ENCODE measurements at places on chromosomes 12 and 14.

DNA sequence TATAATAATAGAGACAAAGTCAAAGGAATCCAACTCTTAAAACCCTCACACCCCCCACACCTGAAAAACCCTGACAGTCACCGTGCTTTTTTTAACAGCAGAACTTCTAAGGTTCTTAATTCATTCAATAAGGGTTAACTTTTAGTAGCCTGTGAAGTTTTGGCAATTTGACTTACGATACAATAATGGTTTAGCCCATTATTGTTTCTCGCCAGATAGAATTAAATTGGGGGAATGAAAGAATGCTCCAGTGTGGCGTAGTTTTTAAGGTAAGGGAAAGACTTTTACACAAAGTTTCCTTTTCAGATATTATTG, 604 bp upstream of the MAGOHB start:
- DNase-seq, result no peak

- no peak for DNase-seq
Measured at GRCh38 chr14:95660651-95661515, 25.3 kb upstream of the TCL1B start.

DNA sequence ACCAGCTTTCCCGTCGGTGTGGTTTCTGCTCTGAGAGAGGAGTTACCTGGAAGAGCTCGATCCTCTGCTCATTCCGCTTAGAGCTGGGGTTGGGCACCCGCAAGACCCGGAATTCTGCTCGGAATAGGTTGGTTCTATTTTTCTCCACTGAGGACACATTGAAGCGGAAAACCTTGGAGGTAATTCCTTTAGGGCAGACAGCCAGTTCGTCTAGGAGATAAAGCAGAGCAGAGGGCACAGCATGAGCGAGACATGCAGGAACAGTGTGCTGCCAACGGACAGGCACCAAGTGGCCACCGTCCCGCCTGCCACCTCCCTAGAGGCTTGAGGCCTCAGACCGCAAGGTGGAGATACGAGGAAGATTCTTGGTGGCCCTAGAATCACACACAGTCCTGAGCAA, 10.3 kb downstream of the TGFB3 start:
- DNase-seq, result no peak

DNA sequence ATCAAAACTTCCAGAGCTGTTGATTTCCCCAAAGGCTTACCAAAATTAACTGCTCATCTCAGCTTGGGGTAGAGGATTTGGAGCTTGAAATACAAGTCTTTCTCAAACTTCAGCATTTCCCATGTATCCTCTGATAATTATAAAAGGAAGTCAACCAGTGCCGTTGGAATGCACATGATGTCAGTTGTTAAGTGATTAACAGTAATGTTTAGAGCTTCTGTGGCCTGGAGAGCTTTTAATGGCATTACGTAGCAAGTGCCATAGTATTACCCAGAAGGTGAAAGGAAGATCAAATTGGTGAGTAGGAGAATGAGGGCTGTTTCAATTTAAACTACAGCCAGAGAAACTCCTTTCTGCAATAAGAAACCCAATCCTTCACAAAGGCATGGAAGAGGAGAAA, 62.5 kb upstream of the PTPRR start:
- no peak for DNase-seq

- no peak for DNase-seq
Measured at GRCh38 chr14:47626151-47627035, 49.0 kb downstream of the MDGA2 start.

GRCh38 chr14:100892496-100893227, 10.9 kb downstream of the RTL1 start:
- no peak for DNase-seq

DNA sequence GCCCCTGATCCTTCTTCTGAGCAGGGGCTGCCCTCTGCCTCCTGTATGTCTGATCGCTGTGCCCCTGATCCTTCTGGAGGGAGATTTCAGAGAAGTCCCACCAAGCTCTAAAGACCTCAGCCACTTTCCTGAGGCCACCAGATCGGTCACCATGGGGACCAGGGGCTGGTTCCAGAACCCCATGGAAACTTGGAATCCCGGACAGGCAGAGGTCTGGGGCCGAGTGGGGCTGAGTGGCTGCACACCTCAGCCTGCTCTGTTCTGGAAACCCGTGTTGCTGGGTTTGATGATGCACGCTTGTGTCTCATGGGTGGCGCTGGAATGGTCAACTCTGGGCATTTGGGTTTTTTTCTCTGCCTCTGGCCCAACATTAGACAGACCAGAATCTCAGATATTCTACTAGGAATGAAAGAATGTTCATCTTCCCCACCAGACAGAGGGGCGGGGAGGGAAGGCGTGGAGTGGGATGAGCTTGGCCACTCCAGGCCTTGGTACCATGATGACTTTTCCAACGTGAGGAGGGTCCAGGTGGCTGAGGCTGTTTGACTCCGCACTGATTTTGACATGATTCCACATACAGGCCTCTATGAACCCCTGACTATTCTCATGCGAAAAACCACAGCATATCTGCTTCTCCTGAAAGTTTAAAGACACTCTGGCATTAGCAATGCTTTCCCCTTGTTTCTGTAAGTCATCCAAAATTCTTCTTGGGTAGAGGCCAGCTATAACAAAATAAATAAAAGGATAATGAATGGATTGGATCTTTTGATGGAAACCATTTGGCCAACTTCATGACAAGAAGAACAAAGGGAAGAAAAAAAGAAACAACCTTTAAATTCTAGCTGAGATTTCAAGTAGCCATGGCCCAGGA, 114.5 kb downstream of the ADGRD1 start:
- DNase-seq, result no peak

DNA sequence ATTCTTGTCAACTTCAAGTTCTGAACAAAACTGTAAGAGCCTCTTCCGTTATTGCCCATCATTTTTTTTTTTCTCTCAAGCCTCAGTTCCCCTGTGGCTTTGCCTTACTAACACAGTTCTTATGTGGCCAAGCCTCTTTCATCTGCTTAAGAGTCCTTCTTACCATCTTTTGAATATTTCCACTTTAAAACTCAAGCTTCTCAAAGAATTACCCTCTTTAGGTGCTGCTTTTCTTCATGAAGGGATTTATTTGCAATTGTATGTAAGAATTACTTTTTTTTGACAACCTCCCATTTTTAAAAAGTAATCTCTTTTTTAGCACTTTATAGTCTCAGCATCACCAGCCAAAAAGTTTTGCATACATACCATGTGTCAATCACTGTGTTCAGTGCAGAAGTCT, 240.2 kb upstream of the RMST start:
- no peak for DNase-seq

DNA sequence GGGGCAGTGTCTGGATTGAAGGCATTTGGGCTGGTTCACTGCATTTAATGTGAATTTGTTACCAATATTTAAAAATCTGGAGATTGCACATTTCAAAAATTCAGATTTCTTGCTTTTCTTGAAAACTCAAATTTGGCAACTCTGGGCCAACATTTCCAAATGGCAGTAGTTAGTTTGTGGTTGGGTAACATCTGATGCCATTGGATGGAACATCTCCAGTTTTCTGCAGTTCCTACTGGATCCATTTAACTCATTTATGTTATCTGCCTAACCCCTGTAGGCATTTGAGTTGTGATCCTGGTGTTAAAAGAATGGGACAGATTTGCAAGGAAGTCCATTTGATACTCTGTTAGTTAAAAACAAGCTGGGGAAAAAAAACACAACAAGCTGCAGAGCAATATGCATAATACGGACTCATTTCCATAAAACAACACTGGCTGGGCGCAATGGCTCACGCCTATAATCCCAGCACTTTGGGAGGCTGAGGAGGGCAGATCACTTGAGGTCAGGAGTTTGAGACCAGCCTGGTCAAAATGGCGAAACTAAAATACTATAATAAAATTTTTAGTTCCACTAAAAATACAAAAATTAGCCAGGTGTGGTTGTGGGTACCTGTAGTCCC, 7.9 kb downstream of the EIF2B2 start:
- DNase-seq, result no peak

DNA sequence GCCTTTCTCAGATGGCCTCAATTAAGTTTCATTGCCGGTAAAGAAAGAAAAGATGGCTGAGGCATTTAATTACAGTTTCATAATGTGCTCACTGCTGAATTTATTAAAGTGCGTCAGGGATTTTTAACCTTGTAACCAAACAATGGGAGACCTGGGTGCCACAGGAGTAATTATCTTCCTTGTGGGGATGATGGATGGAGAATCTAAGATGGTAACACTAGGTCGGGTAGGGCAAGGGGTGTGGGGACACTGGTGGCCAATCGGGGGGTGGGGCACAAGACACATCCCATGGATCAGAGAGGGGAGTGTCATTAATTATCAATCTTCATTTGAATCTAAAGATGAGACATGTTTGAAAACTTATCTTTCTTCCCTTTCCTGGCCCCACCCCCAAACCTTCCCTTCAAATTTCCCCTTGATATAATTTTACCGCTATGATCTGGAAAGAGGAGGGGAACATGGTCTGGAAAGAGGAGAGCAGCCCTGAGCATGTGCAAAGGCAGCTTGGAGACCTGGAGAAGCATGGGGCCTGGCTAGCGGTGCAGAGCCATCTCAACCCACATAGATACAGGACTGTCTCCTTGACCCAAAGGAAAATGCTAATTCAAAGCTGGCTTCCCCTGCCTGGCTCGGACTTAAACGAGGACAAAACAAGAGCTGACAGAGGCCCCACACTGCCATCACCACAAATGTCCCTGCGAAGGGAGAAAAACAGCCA, 231.3 kb upstream of the NOS1 start:
- DNase-seq, result no peak

- DNase-seq, result no peak
Measured at GRCh38 chr12:110091136-110091711, 32.9 kb upstream of the IFT81 start.

GRCh38 chr12:83945871-83946270, 966.7 kb downstream of the SLC6A15 start:
- DNase-seq, result no peak

DNA sequence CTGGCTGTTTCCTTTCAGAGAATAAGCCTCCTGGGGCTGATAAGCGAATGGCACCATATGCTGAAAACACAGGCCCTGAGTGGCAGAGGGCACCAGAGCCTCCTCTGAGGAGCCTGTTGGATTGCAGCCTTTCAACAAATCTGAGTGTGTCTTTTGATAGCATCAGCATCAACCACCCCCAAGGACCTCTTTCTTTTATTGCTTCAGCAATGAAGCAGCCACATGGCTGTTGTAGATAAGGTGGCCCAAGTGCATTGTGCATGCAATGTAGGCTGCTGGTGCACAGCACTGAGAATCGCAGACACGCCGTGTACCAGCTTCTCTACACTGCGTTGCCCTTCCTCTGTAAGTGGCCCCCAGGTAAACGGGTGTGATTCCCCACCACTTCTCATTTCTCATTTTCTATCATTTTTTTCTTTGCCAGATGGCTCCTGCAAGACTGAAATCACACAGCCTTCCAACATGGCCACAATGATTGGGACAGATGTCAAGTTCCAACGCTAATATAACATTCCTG, 191.7 kb downstream of the DAD1 start:
- DNase-seq, result no peak

- DNase-seq, result no peak
Measured at GRCh38 chr14:69626132-69626500, 14.7 kb downstream of the SUSD6 start.

- DNase-seq, result no peak
Measured at GRCh38 chr12:24823808-24824515, 124.9 kb downstream of the BCAT1 start.

DNA sequence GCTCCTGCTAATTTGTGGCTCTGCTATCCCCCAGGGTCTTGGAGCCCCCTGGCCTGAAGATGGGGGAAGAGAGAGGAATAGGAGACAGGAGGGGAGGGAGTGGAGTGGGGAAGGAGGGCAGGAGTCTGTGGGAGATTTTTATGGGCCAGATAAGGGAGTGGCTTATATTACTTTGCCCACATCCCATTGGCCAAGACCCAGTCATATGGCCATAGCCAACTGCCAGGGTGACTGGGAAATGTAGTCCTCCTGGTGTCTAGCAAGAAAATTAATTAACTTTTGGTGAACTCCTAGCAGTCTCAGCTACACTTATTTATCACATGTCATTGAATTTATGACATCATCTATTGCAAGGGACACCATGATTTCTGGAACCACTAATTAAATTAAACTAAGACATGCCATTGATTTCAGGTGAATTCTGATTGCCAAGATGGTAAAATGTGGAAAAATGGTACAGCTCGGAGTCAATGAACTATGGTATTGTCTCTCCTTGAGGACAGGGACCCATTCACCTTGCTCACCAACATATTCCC, 50.3 kb downstream of the ESRRB start:
- DNase-seq, result no peak

GRCh38 chr12:94055528-94055927, 92.8 kb upstream of the PLXNC1 start:
- no peak for DNase-seq

DNA sequence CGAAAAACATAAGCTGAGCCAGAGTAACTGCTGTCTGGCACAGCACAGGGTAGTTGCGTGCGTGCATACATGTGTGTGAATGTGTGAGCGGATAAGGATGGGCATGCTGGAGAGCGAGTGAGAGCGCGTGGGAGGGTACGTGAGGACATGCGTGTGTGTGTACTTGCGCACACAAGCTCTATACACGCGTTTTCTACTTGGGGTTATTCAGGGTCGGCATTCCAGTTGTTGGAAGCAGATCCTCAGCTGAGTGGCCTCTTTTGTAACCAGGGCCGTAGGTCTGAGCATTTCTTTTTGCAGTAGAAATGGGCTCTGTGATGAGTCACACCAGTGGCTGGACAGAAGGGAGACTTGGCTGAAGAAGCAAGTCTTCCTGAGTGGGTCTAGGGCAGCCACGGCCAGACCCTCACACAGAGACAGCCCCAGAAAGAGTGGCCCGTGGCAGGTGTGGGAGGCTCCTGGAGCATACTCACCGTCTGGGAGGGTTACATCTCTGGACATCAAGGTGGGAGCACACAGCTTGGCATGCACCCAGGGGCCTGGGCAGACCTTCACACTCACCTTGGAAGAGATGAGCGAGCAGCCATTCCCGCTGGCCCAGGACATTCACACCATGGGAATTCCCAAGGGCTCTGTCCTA, 78.0 kb downstream of the LRRC74A start:
- DNase-seq, result no peak

- no peak for DNase-seq
Measured at GRCh38 chr12:125685915-125686314, 620.7 kb downstream of the AACS start.

DNA sequence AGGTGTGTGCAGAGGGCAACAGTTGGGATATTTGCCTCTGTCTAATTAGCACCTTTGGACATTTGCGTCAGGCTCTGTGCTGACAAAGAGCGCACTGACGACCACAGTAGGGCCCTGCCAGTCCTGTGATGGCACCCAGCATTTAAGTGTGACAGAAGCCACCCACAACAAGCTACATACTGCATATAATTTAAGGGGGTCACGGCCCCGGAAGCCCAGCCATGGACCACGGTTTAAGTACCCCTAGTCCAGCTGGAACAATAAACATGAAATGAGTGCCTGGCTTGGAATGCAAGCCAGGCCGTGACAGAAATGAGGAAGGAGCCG, 16.8 kb upstream of the DYNC1H1 start:
- no peak for DNase-seq

GRCh38 chr12:91094032-91094662, 17.1 kb downstream of the LUM start:
- DNase-seq, result no peak

GRCh38 chr12:52568111-52568510, 5.5 kb downstream of the KRT74 start:
- DNase-seq, result no peak

All from stimulated activated CD8-positive, alpha-beta memory T cell treated with anti-CD3 and anti-CD28 coated beads, Interleukin-2, amount 100 ng/mL, for 1 hour (primary cell).